Calu3 (cell line): ENCODE measurements at places on chromosomes 13 and 19.

DNA sequence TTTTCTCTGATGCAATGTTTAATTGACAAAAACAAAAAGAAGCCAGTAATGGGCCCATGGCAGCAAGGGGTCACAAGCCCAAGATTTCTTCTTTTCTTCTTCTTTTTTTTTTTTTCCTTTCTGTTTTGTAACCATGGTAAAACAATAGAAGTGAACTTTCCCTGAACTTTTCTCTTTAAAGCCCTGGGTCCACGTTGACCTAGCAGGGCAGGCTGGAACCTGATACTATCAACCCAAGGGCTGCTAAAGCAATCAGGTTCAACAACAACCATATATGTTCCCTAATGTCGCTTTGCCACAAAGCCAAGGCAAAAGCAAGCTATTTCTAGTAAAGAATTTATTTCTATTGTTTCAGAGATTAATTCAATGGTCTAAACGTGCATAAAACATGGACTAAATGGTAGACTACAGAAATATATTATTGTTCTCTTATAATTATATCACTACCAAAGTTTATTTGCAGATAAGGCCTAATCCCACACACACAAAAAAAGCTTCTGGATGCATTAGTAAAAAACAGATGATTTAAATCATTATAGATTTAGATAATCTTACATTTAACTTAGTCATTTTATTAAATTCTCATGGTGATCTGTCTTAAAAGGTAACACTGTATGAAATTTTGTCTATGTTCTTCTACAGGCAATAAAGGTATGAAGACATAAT, 153.9 kb downstream of the DACH1 start:
- peak; percentile 0 for DNase-seq

DNA sequence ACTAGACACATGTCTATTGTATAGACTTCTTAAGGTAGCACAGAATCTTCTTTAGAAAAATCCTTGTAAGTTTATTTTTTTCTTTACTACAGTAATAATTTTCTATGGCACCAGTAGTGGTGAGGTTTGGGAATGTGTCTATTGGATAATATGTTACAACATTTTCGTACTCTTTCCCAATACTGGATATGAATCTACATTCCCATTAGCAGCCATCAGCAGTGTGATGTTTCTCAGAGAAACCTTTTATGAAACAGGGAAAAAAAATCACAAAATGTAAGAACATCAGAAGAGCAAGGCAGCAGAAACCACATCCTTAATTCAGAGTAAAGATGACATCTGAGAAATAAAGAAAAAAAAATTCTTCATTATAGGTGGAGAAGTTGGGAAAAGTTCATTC, 83.3 kb downstream of the POSTN start:
- DNase-seq, result no peak

- DNase-seq, result no peak
Observed at GRCh38 chr13:66314911-66315310, 915.2 kb downstream of the PCDH9 start.

- DNase-seq, result no peak
Observed at GRCh38 chr13:113650275-113650674, 7.7 kb downstream of the ATP4B start.

- no peak for DNase-seq
Observed at GRCh38 chr13:35747594-35747993, 271.1 kb upstream of the MAB21L1 start.

DNA sequence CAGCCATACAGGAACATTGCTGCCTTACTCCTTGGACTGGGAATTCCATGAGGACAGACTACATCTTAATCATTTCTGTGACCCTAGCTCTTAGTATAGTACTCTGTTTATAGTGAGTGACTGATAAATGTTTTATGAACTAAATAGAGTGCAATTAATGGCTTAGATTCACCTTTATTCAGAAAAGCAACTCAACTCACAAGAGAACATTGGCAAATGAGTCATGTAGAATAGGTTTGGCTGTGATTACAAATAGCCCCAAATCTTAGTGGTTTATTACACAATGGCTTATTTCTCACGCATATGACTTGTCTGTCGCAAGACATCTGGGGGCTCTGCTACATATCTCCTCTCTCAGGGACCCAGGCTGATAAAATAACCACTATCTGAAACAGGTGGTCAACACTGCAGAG, 121.6 kb upstream of the KL start:
- no peak for DNase-seq

DNA sequence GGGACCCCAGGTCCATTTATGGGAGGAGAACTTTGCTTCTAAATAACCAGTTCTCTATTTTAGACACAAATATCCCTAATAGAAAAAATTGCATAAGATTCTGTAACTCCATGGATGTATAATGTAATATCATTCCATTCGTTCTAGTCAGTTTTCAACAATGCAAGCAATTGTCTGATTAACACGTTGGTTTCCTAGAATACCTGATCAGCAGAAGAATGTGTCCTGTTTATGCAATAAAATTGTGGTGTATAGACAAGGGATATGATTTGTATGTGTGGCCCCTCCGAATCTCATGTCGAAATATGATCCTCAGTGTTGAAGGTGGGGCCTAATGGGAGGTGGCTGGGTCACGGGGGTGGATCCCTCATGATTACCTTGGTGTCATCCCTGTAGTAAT, 62.1 kb downstream of the RUBCNL start:
- no peak for DNase-seq

- DNase-seq, result no peak
Observed at GRCh38 chr19:661427-662196, 1.4 kb downstream of the RNF126 start.

GRCh38 chr13:94947965-94948371, 235.6 kb upstream of the SOX21 start:
- no peak for DNase-seq

DNA sequence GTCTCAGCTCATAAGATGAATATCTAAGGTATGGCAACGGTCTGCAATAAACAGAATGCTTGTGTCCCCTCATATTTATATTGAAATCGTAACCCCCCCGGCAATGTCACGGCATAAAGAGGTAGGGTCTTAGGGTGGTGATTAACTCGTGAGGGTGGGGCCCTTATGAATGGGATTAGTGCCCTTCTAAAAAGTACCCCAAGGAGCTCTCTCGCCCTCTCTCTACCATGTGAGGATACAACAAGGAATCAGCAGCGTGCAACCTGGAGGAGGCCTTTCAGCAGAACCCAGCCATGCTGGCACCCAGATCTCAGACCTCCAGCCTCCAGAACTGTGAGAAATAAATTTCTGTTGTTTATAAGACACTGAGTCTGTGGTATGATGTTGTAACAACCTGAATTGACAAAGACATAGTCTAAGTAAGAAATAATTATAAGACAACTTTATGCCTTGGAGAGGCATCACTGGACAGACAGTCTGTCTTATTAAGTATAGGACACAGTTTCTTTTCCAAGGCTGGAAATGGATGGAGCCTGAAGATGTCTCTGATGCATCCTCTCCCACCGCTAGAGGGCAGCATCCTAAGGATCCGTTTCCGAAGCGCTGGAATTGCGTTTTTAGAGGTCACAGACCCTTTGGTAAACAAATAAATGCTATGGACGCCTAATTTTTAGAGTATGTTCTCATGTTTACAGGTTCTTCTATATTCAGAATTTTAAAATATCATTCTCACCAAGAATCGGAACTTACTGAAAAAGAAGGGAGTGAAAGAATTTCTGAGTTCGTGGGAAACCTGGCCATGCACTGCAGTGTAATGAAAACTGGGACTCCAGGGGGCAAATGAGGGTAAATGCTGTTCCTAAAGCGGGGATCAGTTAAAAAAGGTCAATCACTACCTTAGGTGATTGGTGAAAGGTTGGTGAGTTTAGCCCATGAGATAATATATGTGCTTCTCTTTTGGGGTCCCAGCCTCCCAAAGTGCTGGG, 13.3 kb upstream of the LEUTX start:
- peak; percentile 71 for DNase-seq

DNA sequence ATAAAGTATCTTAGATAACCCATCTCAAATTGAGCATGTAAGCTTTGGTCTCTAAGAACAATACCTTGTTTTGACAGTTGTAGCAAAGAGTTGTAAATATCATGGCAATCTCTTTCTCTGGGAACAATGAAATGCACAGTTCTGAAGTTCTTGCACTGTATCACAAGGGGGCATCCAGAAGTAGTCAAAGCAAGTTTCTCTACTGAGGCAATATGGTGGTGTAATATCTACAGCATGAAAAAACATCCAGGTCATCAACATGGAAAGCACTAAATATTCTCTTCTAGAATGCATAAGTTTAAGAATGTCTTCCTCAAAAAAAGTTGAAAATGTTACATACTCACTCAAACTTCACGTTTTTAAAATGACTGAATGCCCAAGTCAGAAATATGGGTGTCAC, 19.6 kb downstream of the MTMR6 start:
- no peak for DNase-seq

- DNase-seq, result no peak
Observed at GRCh38 chr13:69591437-69591836, 516.2 kb upstream of the ATXN8OS start.

DNA sequence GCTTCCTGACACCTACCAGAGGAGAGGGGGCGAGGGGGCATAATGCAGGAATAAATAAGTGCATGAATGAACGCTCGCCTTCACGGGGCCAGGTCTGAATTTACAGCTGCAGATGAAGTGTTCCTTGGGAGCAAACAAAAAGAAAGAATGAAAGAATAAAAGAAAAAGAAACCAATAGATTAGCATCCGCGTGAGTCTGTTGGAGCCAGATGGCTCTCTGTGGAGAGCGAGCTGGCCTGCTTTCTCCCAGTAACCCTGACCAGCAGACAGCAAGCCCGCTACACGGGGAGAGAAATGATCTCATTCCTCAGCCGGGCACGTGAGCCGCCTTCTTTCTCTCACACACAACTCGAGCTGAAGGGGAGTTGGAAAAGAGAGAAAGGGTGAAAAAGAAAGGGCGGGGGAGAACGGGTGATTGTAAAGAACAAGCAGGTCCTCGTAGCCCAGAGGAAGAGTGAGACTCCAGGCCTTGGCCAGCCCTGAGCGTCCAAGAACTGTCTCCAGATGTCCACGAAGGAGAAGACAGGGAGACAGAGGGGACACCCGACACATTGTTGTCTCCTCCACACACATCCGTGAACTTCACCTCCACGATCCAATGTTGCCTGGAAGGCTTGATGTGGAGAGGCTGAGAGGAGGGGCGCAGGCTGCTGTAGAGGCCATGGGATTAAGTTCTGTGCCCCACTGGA, 81.4 kb downstream of the RNASEH2B start:
- no peak for DNase-seq

- no peak for DNase-seq
Observed at GRCh38 chr13:102817907-102818306, 19.0 kb downstream of the BIVM start.

DNA sequence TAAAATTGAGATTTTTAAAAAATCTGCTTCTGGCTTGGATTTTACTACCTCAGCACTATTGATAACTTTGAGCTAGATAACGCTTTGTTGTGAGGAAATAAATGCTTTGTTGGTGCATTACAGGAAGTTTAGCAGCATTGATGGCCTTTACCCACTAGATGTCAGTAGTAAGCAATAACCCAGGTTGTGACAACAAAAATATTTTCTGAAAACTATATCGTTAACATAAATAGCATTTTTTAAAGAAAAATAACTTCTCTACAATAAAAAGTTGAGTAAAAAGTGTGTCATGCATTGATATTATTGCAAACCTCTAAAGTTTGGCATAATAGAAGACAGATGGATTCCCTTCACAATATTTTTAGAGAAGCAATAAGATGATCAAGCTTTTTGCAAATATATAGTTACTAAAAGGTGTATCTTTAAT, 1246.5 kb downstream of the UQCRFS1 start:
- no peak for DNase-seq

DNA sequence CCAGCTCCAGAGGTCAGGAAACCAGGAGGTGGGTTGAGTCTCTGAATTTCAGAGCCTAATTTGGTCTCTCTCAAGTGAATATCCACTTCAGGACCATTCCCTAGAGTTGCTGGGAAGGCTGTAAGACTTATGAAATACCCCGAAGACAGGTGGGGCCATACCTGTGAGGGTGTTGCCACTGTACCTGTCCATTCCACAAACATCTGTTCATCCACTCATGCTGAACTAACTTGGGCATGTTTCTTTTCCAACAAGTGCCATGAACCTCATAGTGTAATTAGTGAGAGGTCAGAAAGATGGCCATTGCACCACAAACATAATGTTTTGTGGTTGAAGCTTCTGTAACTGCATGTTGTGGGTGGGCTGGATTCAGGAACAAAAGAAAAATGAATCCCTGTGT, 7.8 kb downstream of the ILF3 start:
- no peak for DNase-seq

DNA sequence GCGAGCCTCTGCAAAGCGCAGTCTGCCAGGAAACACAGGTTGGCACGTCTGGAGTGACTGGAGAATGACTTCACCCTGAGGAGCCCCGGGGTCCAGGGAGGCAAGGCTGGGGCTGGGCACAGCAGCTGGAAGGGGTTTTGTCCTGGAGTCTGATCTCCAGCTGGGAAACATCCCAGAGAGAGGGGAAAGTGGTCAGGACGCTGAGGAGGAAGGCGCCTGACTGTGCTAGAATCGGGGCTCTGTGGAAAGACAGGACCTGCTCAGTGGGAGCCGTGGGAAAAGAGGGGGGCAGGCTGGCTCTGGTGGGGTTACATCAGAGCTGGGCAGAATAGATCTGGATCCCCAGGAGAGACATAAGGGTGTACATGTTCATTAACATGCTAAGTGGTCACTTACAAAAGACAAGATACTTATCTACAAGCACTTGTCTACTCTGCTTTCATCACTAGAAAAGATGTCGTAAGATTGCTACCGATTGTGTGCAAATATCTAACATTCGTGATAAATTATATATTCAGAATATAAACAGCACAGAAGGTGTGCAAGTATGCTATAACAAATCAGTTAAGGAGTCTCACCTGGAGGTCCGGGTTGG, 106.6 kb downstream of the COL4A1 start:
- no peak for DNase-seq

DNA sequence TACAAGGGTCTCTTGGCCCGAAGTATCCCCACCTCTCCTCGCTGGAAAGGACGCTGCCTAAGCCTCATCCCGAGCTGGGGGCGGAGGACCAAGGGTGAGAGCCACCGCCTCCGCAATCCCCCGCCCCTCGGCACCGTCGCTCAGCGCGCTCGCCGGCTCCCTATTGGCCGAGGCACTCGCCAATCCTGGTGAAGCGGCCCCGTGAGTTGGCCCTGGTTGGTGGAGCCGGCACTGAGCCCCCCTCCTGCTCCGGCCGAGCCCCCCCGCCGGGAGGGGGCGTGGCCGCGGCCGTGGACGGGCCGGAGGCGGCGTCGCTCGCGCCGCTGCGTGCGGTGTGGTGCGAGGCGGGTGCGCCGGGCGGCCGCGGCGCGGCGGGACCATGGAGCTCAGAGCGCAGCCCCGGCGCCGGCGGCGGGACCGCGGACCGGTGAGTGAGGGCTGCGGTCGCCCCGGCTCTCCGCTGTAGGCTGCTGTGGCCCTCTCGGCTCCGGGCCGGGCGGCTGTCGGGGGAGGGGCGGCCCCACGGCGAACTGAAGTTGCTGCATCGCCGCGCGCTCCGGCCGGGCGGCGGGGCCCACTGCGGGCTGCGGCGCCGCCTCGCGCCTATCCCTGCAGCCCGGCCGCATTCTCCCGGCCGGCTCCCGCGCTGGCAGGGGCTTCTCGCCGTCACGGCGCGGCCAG, at the start of gene WASF3:
Gene WASF3, plus strand, starts transcription at position 291 of the 681 bp plus-strand sequence. CDS start 84,588 bp downstream, outside the sequence.
- peak; percentile 92 for DNase-seq

GRCh38 chr13:49683489-49683888, 7.8 kb downstream of the EBPL start:
- no peak for DNase-seq
